ENCODE measurements at places on chromosomes 3 and 15.

- DNase-seq: no peak
Measured at GRCh38 chr15:74178326-74179100, 5.0 kb downstream of the ISLR start.

GRCh38 chr15:29260896-29261295, 8.7 kb downstream of the NSMCE3 start:
- no peak for DNase-seq

- DNase-seq: no peak
Measured at GRCh38 chr3:181887685-181888084, 176.0 kb downstream of the SOX2 start.

- no peak for DNase-seq
Measured at GRCh38 chr3:175041369-175041768, 182.2 kb downstream of the NAALADL2 start.

GRCh38 chr15:60555291-60555690, 76.3 kb upstream of the ICE2 start:
- no peak for DNase-seq

GRCh38 chr3:101223016-101223415, 97.4 kb downstream of the IMPG2 start:
- DNase-seq: no peak

DNA sequence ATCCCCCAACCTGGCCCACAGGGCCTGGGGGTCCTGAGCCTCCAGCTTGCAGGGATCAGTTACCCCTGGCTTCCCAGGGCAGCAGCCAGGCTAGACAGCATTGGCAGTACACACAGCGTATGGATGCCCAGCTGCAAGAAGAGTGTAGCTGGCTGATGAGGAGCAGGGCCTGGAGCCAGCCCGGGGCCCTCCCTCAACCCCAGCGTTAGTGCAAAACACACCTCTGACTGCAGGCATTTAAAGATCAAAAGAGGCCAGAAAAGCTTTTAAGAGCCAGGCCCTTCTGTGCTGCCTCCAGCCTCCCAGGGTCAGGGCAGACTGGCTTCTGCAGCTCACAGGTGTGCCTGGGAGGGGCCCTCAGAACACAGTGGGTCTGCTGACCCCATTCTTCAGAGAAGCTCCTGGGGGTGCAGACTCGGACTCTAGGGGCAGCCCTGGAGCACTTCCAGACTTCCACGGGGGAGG, 110.6 kb downstream of the ETFA start:
- DNase-seq: no peak

DNA sequence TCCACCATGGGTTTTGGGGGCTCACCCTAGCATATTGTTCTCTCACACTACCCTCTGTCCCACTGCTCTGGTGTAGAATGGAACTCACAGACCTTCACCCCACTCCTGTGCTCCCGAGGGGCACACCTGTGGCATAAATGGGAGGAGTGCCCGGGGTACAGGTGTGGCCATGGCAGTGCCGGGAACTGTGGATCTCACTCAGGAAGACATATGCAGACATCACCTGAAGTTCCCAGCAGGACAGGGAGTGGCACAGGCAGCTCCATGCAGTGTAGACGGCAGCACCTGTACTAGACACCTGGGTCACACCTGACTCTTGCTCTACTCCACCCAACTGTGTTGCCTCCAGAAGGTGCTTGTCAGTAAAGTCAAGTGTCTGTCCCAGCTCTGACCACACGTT, 57.6 kb upstream of the MRPS22 start:
- DNase-seq: no peak

GRCh38 chr15:73569361-73569760, 63.8 kb downstream of the NPTN start:
- no peak for DNase-seq

DNA sequence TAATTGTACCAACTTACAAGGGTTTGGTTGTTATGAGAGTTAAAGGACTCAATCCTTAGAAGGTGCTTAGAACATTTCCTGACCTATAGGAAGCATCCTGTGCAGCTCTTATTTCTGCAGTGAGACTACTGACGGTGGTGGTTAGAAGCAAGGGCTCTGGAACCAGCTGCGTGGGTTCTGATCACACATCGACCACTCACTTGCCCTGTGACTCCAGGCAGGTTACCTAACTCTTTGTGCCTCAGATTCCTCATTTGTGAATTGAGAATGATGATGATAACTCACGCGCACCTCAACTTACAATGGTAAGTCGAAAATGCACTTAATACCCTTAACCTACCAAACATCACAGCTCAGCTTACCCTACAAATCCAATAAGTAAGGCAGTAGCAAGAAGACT, 80.7 kb upstream of the SPATA12 start:
- no peak for DNase-seq

GRCh38 chr3:127853681-127854080, 31.4 kb upstream of the MGLL start:
- DNase-seq: no peak

GRCh38 chr3:59812237-59813147, 762.7 kb upstream of the CFAP20DC start:
- DNase-seq: no peak

DNA sequence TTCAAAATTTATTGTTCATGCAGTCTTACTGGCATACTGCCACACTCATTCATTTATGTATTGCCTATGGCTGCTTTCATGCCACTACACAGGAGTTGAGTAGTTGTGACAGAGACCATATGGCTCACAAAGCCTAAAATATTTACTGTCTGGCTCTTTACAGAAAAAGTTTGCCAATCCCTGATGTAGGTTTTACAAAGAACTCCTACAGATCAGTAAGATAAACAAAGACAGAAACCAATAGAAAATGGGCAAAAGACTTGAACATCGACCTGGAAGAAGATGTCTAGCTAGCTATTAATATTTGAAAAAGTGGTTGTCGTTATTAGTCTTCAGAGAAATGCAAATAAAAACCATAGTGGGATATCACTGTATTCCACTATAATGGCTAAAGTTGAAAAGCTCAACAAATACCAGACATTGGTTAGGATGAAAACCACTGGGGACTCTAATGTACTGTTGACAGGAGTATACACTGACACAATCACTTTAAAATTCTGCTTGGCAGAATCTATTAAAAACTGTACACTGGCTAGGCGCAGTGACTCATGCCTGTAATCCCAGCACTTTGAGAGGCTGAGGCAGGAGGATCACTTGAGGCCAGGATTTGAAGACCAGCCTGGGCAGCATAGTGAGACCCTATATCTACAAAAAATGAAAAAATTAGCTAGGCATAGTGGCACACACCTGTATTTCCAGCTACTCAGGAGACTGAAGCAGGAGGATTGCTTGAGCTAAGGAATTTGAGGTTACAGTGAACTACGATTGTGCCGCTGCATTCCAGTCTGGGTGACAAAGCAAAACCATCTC, 87.7 kb downstream of the NEO1 start:
- no peak for DNase-seq

- DNase-seq: no peak
Measured at GRCh38 chr15:65663521-65663920, 41.8 kb downstream of the SLC24A1 start.

- no peak for DNase-seq
Measured at GRCh38 chr15:78449220-78449999, 11.4 kb downstream of the IREB2 start.

- no peak for DNase-seq
Measured at GRCh38 chr3:133881939-133882825, 13.5 kb downstream of the RAB6B start.

DNA sequence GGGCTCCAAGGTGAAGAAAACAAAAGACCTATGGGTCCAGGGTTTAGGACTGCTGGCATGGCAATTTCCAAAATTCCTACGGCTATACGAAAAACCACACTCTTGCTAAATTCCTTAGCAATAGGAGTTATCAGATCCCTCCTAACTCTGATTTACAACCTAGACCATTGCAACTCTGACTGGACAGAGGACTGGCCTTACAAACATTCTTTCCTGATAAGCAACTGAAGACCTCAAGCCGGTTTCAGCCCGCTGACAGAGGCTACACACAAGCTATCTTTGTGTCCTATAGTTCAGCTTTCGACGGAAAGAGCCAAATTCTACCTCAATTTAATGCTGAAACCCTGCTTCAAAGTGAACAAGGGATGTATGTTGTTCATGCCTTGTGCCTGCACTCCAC, 38.3 kb upstream of the AGBL1 start:
- DNase-seq: no peak
